ENCODE measurements at places on chromosomes 1 and 21. TPM values are rescaled to one million over a fixed set of nuclear protein-coding genes. Genes with fewer than 3 reads are reported as not detected.

DNA sequence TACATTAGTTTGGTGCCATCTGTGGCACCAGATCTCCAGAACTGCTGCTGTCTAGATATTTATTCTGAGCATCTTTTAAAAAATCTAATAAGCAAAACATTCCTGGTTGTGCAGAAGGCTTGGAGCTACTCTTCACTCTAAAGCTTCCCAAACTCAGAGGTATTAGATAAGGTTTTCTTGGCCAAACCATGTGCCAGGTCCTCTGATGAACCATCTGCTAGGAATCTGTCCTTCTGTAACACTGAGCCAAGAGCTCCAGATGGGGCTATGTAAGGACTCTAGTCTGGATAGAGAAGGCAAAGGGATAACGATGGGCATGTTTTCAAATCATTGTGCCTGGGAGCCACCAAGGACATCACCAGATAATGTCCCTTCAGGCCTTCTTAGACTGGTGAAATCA is 410.6 kb downstream of the NTNG1 start:
- no peak overlapping the region for H3K27ac ChIP-seq
- no peak for DNase-seq
- H3K4me1 ChIP-seq: no peaks in the 10 kb centered on the region
- no peaks in the 10 kb centered on the region for H3K36me3 ChIP-seq

DLGAP3 gene
- not detected for total RNA-seq

GRCh38 chr1:201900476-201900875 is 11.8 kb downstream of the SHISA4 start:
- no peak for DNase-seq
- H3K27ac ChIP-seq: peak overlapping the region; percentile 76
- no peak overlapping the region for H3K4me3 ChIP-seq
- no peaks in the 10 kb centered on the region for H3K27me3 ChIP-seq
- peaks cover 12% of the 10 kb centered on the region for H3K36me3 ChIP-seq

LCA5L gene
- total RNA-seq: 1.1 TPM

DNA sequence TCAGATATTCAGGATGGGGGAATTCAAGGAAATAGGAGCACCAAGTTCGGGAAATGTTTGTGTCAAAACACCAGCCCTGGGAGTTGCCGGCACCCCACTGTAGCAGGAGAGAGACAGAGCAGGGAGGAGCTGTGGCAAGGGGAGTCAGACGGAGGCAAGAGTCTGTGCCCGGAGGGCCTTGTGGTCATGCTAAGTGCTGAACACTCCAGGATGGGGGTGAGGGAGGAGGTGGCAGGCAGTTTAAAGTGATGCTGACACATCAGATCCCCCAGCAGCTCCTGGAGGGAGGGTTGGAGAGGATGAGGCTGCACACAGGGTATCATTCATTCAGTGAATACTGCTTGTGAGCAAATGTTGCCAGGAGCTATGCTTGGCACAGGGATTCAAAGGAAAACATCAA is 150.3 kb upstream of the ETV3 start:
- peak; percentile 57 for DNase-seq
- H3K36me3 ChIP-seq: no peaks in the 10 kb centered on the region
- no peak overlapping the region for H3K4me3 ChIP-seq
- no peaks in the 10 kb centered on the region for H3K4me1 ChIP-seq
- no peak overlapping the region for H3K27ac ChIP-seq

GRCh38 chr1:224703702-224704101 is 87.6 kb downstream of the CNIH3 start:
- peaks cover 5% of the 10 kb centered on the region for H3K27me3 ChIP-seq
- no peak overlapping the region for H3K27ac ChIP-seq
- no peak for DNase-seq
- no peak overlapping the region for H3K4me3 ChIP-seq

ATAD3C gene
- total RNA-seq: 0.44 TPM

GRCh38 chr1:235892734-235893413 is 26.2 kb upstream of the LYST start:
- no peaks in the 10 kb centered on the region for H3K4me1 ChIP-seq
- H3K27me3 ChIP-seq: no peaks in the 10 kb centered on the region
- H3K4me3 ChIP-seq: no peak overlapping the region
- H3K27ac ChIP-seq: no peak overlapping the region
- no peak for DNase-seq

DNA sequence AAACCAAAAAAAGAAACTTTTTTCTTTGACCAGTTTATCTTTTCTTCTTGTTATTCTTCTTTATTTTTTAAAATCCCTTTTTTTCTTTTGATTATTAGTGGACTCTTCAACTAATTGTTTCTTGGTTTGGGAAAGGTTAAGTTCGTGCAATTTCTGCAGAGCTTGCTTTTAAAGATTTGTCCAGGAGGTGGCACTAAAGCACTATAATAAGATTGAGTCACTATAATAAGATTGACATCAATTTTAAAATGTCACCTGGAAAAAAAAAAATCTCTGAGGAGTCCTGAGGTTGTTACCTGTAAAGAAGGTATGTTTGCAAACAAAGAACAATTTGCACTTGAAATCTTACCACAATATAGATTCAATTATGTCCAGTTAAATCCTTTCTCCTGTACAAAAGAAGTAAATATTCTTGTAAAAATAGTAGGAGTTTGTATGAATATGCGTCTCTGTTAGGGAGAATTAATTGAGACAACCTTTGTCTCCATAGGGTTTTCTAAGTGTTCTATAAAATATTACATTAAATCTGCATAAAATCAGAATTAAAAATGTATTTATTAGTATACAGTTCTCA is 166.7 kb downstream of the ADGRL4 start:
- H3K27me3 ChIP-seq: no peaks in the 10 kb centered on the region
- no peaks in the 10 kb centered on the region for H3K36me3 ChIP-seq
- no peak overlapping the region for H3K4me3 ChIP-seq
- H3K27ac ChIP-seq: peak overlapping the region; percentile 48
- DNase-seq: no peak

DNA sequence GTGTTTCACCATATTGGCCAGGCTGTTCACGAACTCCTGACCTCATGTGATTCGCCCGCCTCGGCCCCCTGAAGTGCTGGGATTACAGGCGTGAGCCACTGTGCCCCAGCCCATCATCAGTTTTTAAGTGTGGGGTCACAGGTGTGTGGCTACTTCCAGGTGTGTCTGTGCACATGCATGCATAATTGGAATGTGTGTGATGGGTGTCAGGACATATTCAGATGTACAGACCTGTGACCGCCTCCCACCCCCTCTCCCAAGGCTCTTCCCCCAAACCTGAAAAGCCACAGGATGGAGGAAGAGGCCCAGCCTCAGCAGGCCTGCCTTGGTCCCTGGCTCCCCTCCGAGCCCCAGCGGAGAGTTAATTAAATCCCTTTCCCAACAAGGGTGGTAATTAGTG is 37.3 kb upstream of the CSF3R start:
- no peak overlapping the region for H3K4me3 ChIP-seq
- H3K36me3 ChIP-seq: no peaks in the 10 kb centered on the region
- H3K27ac ChIP-seq: no peak overlapping the region
- no peak for DNase-seq

GRCh38 chr1:210541680-210542358 is 213.1 kb downstream of the HHAT start:
- H3K36me3 ChIP-seq: no peaks in the 10 kb centered on the region
- H3K27me3 ChIP-seq: no peaks in the 10 kb centered on the region
- no peak overlapping the region for H3K4me3 ChIP-seq
- peak overlapping the region; percentile 56 for H3K27ac ChIP-seq
- peaks cover 9% of the 10 kb centered on the region for H3K4me1 ChIP-seq
- DNase-seq: no peak

DNA sequence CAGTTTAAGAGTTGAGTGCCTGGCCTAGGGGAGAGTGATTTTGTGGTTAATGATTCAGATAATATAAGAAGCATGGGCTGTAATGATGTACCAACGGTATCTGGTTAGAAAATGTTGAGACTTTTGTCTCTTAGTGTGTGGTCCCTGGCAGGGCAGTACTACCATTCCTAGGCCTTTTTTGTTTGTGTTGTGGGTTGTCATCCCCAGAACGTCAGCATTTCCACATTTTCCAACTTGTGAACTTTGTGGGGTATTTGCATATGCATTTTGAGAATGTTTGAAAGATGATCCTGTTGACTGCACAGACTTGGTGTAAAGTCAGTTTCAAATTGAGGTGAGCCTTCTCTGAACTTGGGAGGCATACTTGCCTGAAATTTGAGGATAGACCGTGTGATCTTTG is 11.4 kb downstream of the NEK7 start:
- H3K4me1 ChIP-seq: peaks cover 55% of the 10 kb centered on the region
- DNase-seq: no peak
- peak overlapping the region; percentile 72 for H3K27ac ChIP-seq
- peaks cover 2% of the 10 kb centered on the region for H3K36me3 ChIP-seq
- H3K4me3 ChIP-seq: no peak overlapping the region
- no peaks in the 10 kb centered on the region for H3K27me3 ChIP-seq

DAB1 gene
- total RNA-seq: 0.27 TPM

GRCh38 chr1:119250299-119250698 is 109.8 kb upstream of the WARS2 start:
- H3K4me1 ChIP-seq: no peaks in the 10 kb centered on the region
- no peak for DNase-seq
- no peak overlapping the region for H3K27ac ChIP-seq
- no peak overlapping the region for H3K4me3 ChIP-seq

FMN2 gene
- 9.3 TPM for total RNA-seq

CACNA1S gene
- not detected for total RNA-seq

DNA sequence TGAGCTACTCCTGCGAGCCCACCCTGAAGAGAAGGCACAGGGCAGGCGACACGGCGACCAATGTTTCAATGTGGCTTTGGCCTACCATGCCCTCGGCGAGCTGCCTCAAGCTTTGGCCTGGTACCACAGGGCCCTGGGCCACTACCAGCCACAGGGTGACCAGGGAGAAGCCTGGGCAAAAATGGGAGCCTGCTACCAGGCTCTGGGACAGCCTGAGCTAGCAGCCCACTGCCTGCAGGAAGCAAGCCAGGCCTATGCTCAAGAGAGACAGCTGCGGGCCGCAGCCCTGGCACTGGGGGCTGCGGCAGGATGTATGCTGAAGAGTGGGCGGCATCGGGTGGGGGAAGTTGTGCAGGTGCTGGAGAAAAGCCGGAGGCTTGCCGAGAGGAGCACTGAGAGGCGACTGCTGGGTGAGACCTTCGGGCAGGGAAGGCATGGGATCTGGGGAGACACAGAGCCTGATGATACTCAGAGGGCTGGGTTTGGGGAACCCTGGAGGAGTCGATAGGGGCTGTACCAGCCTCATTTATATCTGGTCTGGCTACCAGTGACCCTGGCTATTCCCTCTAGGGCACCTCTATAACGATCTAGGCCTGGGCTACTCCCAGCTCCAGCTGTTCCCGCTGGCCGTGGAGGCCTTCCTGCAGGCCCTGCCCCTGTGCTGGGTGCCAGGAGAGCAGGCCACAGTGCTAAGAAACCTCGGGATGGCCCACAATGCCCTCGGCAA is 2.3 kb downstream of the TTC24 start:
- no peak overlapping the region for H3K4me3 ChIP-seq
- H3K4me1 ChIP-seq: peaks cover 2% of the 10 kb centered on the region
- H3K36me3 ChIP-seq: no peaks in the 10 kb centered on the region
- H3K27ac ChIP-seq: no peak overlapping the region

- H3K27me3 ChIP-seq: no peaks in the 10 kb centered on the region
- peak overlapping the region; percentile 78 for H3K27ac ChIP-seq
- peaks cover 33% of the 10 kb centered on the region for H3K4me1 ChIP-seq
- no peak for DNase-seq
These were observed 42.3 kb downstream of the STYXL2 start for GRCh38 chr1:167136191-167136614.

- no peak overlapping the region for H3K27ac ChIP-seq
- no peak overlapping the region for H3K4me3 ChIP-seq
- H3K4me1 ChIP-seq: no peaks in the 10 kb centered on the region
- H3K36me3 ChIP-seq: peaks cover 23% of the 10 kb centered on the region
- DNase-seq: no peak
These were observed 36.9 kb downstream of the C2CD2 start for GRCh38 chr21:41916888-41917433.

DNA sequence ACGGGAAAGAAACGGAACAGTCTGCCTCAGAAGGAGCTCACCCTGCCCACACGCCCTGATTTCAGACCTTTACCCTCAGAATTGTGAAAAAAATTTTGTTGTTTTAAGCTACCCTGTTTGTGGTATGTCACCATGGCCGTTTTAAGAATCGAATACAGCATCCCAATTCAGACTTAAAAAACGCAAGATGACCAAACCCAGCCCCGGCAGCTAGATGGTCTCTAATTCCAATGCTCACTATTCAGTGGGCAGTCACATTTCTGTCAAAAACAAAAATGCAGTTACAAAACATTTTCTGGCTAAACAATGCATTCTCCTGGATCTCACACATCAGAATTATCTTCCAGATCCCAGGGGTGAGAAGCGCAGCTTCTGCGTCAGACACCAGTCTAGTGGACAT is 527.5 kb downstream of the SMYD3 start:
- H3K4me1 ChIP-seq: peaks cover 3% of the 10 kb centered on the region
- H3K27ac ChIP-seq: no peak overlapping the region
- H3K27me3 ChIP-seq: no peaks in the 10 kb centered on the region

BNIPL gene
- 0.55 TPM for total RNA-seq

DNA sequence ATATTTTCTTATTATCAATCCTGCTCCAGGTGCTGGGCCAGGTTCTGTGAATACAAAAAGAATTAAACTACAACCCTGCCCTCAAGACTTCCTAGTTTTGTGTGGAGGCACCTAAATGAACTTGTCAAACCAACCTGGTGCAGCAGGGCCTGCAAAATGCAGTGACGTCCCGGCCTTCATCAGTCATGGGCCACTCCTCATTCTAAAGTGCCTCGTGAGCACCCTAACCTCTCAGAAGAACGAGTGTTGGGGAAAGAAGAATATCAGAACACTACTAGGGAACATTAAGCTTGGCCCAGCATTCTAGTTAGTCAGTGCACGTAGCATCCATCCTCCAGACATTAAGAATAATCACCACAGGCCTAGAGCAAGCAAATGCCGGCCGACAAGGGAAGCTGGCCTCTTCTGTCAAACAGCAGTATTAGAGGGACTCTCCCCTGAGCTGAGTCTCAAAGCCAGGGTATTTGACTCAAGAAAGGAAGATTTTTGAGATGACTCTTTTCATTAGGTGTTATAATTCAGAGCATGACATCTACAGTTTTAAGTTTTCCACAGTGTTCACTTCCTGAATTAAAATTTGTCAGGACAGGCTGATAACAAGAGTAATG is 137.9 kb downstream of the SLC45A1 start:
- H3K4me1 ChIP-seq: peaks cover 44% of the 10 kb centered on the region
- H3K27me3 ChIP-seq: no peaks in the 10 kb centered on the region
- no peak overlapping the region for H3K4me3 ChIP-seq
- H3K27ac ChIP-seq: peak overlapping the region; percentile 84
- DNase-seq: no peak

IGSF9 gene
- not detected for total RNA-seq

AGMAT gene
- 0.19 TPM for total RNA-seq

GUCA2B gene
- total RNA-seq: not detected

DNA sequence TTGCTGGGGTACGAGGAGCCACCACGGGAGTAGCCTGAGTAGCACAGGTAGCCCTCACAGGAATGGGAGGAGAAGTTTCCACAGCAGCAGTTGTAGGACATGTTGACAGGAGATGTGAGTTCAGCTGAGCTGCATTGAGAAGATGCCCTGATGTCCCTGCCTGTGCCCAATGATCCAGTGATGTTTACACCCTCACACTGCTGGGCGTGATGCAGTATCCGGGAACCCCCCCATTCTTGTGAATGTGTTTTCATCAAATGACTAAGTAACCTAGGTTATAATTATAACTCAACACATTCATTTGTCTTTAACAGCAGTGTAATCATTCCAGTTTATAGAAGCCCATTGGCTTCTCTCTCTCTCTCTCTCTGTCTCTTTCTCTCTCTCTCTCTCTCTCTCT is at the start of gene KRTAP23-1:
Gene KRTAP23-1, minus strand, starts transcription at position 101 of the 400 bp plus-strand sequence. Its CDS starts 0 bp downstream, at position 101.
- no peak for DNase-seq
- H3K4me1 ChIP-seq: peaks cover 11% of the 10 kb centered on the region
- H3K27me3 ChIP-seq: no peaks in the 10 kb centered on the region
- H3K4me3 ChIP-seq: no peak within 1 kb of the TSS
- H3K36me3 ChIP-seq: no peaks in the 10 kb centered on the region

APCS gene
- total RNA-seq: not detected

LCE3D gene
- not detected for total RNA-seq
